Right cardiac atrium (tissue), 5 donors: ENCODE measurements at places on chromosomes 4 and X. TPM values are rescaled to one million over a fixed set of nuclear protein-coding genes. Genes with fewer than 3 reads are reported as not detected.

Gene XK
- 3.4 TPM for polyA plus RNA-seq

Gene DCAF8L1
- not detected for polyA plus RNA-seq

Gene BBS12
- polyA plus RNA-seq = 3.5 TPM

Gene USP17L19
- not detected for polyA plus RNA-seq

Gene NUP62CL
- polyA plus RNA-seq = 0.52 TPM

Gene CRMP1
- polyA plus RNA-seq = 0.43 TPM
